ENCODE measurements at places on chromosomes 5 and 9.

GRCh38 chr5:174785120-174785680, 60.8 kb downstream of the MSX2 start:
- no peak for DNase-seq

DNA sequence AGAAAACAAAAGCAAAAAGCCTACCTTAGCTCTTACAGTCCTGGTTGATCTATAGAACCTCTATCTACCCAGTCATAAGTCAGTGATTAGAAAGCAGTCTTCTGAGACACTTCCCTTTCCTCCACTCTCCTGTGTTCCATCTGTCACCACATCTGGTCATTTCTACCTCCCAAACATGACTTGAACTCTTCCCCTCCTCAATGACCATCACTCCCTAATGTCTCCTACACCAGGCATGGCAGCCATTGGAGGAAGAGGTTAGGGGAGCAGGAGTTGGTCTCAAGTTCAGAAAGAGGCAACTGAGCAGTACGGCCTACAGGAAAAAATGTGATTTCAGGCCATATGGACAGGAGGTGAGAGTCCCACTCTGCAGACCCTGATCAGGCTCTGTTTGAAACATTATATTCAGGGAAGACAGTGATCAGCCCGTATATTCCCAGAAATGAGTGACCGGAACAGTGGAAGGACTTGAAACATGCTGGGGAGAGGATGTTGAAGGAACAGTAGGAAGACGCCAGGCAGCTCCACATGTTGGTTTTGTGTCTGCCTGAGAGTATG, 12.0 kb downstream of the ABLIM3 start:
- no peak for DNase-seq

DNA sequence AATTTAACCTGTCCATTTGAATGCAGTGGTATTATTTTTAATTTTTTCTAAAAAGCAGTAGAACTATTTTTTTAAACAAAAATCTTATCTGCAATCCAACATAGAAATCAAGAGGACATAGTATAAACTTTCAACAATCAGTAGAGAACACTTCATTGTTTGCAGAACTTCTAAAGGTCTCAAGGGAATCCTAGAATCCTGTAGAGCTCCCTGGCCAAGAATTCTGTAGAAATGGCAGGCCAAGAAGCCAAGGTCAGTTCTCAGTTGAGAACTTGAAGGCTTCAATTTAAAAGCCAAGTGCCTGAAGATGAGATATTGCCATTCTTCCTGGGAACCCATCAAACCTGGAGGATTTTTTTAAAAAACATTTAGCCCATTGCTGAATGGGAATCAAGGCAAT, 199.2 kb upstream of the KLF4 start:
- DNase-seq: no peak

DNA sequence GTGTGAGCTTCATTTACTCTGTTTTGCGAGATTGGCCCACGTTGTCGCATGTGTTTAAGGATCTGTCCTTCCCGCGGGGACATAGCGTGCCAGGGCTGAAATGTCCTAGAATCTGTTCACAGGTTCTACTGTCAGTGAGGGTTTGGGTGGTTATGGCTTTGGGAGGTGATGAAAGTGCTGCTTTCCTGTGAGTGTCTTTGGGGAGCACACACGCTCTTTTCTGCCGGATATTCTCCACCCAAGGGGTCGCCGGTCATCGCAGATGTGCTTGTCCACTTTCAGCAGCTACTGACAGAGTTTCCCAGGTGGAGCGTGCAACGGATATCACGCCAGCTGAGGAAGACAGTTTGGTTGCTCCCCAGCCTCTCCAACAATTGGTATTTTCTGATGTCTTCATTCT, 32.1 kb downstream of the PROP1 start:
- no peak for DNase-seq

- DNase-seq: no peak
Observed at GRCh38 chr9:72794946-72795345, 157.9 kb downstream of the ALDH1A1 start.

- no peak for DNase-seq
Observed at GRCh38 chr9:136949239-136949816, 2.7 kb upstream of the LCN12 start.

DNA sequence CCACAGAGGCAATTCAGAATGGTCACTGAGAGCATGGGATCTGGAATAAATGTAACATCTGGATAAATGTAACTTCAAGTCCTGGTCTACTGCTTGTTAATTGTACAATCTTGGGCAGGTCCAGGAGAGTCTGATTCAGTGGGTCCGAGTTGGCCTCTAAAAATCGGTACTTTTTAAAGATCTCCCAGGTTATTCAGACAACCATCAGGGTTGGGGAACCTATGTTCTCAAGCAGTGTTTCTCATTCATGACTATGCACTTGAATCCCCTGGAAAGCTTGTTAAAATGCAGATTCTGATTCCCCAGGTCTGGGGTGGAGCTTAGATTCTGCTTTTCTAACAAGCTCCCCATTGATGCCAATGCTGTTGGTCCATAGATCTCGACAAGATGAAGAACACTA, 14.8 kb downstream of the ANXA1 start:
- DNase-seq: no peak

GRCh38 chr5:117461403-117461802, 886.8 kb upstream of the SEMA6A start:
- DNase-seq: no peak

DNA sequence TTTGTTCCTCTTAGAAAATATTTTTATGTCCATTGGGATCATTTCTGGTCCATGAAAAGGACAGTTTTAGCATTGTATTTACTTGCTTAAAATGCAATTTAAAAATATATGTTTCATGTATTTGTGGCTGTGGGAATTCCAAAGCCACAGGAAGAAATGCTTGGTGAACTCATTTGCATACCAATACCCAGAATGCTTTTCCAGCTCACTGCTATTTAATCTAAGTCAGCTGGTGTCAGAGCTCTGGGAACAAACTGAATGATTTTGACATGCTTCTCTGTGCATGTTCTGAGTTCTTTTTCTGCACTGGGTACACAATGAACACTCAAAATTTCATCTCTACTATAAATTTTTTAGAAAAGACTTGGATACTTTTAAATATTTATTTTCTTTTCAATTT, 482.8 kb upstream of the ARRDC3 start:
- no peak for DNase-seq

- no peak for DNase-seq
Observed at GRCh38 chr9:81266086-81266485, 423.3 kb downstream of the TLE1 start.

DNA sequence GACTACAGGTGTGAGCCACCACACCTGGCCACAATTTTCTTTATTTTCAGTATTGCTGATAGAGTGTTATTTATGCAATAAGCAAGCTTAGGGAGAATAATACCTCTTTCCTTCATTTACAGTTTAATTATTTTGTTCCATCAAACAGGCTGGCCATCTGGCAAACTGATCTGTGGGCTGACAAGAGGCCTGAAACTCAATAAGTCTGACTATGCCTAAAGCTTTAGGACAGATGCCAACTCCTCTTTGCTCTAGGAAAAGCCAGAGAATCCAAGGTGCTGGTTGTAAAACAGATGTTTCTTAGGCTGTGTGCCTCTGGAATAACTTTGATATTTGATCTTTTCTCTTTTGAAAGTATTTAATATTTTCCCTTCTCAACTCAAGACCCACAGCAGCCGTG, 98.4 kb downstream of the TARS1 start:
- DNase-seq: no peak

- DNase-seq: no peak
Observed at GRCh38 chr9:19057033-19057432, 7.8 kb downstream of the RRAGA start.

- no peak for DNase-seq
Observed at GRCh38 chr9:530681-531080, 310.8 kb upstream of the DMRT1 start.

DNA sequence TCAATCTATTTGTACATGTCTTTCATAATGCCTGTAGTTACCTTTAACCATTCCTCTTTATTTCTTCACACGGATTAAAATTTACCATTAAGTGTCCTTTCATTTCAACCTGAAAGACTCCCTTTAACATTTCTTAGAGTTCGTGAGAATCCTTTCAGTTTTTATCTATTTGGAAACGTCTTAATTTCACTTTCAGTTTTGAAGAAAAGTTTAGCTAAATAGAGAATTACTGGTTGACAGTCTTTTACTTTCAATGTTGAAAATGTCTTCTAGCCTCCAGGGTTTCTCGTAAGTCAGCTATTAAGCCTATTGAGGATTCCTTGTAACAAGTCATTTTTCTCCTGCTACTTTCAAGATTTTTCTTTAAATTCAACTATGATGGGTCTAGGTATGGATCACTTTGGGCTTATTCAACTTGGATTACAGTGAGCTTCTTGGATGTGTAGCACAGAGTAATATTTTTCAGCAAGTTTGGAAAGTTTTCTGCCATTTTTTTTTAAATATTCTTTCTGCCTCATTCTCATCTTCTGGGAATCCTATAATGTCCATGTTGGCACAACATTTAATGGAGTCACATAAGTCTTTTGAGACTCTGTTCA, 48.5 kb downstream of the RFX3 start:
- DNase-seq: no peak

- DNase-seq: no peak
Observed at GRCh38 chr5:137938751-137939143, 49.5 kb downstream of the PKD2L2 start.

GRCh38 chr9:4662108-4662988, at the start of gene PLPP6:
Gene PLPP6, plus strand, starts transcription at chr9:4662294. Its CDS starts 82 bp downstream, at chr9:4662376.
- no peak for DNase-seq

All from HS-27A (cell line).